ENCODE measurements at places on chromosomes 2 and 18. TPM values are rescaled to one million over a fixed set of nuclear protein-coding genes. Genes with fewer than 3 reads are reported as not detected.

DNA sequence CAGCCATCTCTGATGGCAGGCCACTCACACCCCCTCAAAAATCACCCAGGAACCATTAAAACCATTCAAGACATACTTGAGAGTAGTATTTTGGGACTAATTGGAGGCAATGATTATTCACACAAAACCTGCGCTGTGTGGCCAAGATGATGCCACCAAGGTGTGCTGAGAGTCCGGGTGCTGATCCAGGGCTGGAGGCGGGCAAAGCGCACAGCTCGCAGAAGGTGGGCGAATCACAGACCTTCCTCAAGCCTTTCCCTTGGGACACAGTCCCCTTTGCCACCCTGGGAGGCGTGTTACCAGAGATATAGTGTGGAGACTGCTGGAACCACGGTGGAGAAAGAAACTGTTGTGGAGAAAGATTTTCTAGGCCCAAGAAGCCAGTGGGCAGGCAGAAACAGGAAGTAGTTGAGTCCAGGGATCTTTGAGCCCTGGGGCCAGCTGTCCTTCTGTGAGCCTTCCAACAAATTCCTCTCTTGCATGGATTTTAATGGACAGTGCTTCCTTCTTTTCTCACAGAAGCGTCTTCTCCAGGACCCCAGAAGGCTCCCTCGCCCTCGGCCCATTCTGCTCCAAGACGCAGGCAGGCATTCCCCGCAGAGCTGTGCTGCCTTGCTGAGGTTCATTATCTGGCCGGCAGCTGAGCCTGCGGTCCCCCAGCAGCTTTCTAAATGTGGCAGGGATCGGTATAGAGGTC, 8.0 kb downstream of the COPS9 start:
- DNase-seq = no peak

GRCh38 chr2:222309766-222310165, 11.0 kb upstream of the PAX3 start:
- DNase-seq = no peak

DNA sequence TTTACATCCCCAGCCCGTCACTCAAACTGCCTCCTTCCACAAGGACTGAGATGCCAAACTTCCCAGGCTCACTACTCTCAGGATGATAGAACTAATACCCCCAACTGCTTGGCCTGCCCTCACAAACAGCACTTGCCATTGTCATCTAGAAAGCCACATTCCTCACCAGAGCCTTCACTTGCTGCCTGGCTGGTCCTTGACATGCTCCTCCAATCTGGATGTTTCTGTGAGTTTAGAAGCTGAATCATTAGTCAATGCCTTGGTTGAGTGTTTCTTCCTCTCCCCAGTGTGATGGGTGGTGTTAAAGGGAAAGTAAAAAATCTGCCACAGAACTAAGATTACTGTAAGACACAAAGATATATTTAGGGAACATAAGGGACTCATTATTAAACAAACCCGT, 52.5 kb downstream of the MARCHF4 start:
- no peak for DNase-seq

- no peak for DNase-seq
Measured at GRCh38 chr2:40213071-40213470, 238.8 kb downstream of the SLC8A1 start.

GRCh38 chr2:168087401-168087800, 160.0 kb downstream of the STK39 start:
- DNase-seq = no peak

- DNase-seq = no peak
Measured at GRCh38 chr18:46939337-46939963, 22.0 kb downstream of the KATNAL2 start.

- DNase-seq = no peak
Measured at GRCh38 chr2:119586085-119586484, 41.8 kb downstream of the CFAP221 start.

GPR39 gene
- 13.4 TPM for total RNA-seq

VWC2L gene
- not detected for total RNA-seq

AQP12B gene
- total RNA-seq = not detected

SERPINB7 gene
- 0.29 TPM for total RNA-seq

FAM237A gene
- not detected for total RNA-seq

RFX8 gene
- total RNA-seq = not detected

ASB18 gene
- not detected for total RNA-seq

Measured in upper lobe of right lung (tissue), 1 donor.